ENCODE measurements at places on chromosomes 3 and 15.
A peak's percentile ranks its signal among the peaks of the same experiment; 100 is the strongest.

GRCh38 chr15:58438956-58439355 is 7.2 kb downstream of the LIPC start:
- DNase-seq, result no peak

GRCh38 chr3:85304360-85304964 is 345.7 kb downstream of the CADM2 start:
- no peak for DNase-seq

DNA sequence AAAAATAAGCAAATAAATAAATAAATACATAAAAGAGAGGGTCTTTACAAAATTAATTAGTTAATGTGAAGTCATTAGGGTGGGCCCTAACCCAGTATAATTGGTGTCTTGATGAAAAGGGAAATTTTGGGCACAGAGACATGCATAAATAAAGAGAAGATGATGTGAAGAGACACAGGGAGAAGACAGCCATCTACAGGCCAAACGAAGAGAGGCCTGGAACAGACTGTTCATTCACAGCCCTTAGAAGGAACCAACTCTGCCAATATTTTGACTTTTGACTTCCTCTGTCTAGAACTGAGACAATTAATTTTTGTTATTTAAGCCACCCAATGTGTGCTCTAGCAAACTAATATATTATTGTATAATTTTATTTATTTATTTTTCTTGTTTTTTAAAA is 29.6 kb upstream of the SELENOK start:
- no peak for DNase-seq

DNA sequence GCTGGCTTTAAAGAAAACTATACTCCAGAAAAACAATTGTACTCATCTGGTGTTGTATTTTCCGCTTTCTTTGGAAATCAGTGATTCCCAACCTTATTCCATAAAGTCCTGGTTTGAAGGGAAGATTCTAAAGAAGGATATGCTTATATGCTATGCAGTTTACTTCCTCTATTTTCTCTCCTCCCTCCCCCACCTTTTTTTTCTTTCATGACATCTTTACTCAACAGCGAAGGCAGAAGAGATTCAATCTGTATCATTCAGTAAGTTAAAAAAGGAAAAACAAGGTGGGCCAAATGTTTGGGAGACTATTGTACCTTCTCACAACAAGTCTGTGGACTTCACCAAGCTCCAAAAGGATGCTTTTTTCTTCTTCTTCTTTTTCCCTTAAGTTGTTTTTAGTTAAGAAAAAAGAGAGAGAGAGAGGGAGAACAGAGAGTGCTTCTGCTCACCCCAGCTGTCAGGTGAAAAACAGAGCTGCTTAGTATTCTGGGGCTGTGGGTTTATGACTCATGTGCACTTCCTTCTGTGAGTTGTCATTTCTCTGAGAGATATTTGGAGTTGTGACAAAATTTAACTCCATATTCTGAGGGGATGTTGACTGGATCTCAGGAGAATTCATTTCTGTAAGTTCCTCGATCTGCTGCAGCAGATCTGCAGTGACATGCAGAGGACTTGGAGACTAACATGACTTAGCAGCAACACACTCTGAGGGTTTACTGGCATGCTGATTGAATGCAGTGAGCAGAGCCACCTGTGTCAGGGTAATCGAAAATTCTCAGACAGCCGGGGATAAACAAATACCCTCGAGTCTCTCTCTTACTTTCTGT is 70.7 kb downstream of the SSR3 start:
- no peak for DNase-seq

DNA sequence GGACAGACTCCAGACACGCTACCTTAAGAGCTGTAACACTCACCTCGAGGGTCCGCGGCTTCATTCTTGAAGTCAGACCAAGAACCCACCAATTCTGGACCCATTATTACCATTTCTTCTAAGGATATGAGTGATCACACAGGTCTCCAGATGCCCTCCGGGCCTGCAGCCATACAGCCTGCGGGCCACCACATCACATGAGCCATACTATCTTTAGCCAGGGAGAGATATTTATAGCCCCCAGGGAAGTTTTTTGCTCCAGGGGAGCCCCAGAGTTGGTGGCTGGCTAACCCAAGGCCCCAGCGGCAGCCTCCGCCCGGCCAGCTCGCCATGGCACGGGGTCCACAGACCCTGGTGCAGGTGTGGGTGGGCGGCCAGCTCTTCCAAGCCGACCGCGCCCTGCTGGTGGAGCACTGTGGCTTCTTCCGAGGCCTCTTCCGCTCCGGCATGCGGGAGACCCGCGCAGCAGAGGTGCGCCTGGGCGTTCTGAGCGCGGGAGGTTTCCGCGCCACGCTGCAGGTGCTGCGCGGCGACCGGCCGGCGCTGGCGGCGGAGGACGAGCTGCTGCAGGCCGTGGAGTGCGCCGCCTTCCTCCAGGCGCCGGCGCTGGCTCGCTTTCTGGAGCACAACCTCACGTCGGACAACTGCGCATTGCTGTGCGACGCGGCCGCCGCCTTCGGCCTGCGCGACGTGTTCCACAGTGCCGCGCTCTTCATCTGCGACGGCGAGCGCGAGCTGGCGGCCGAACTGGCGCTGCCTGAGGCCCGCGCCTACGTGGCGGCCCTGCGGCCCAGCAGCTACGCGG is at the start of gene KBTBD13:
Gene KBTBD13, plus strand, starts transcription at position 261 of the 805 bp plus-strand sequence. Its CDS starts 70 bp downstream, at position 331.
- DNase-seq, result no peak

- no peak for DNase-seq
Observed at GRCh38 chr3:171875923-171876412, 32.8 kb downstream of the TMEM212 start.

DNA sequence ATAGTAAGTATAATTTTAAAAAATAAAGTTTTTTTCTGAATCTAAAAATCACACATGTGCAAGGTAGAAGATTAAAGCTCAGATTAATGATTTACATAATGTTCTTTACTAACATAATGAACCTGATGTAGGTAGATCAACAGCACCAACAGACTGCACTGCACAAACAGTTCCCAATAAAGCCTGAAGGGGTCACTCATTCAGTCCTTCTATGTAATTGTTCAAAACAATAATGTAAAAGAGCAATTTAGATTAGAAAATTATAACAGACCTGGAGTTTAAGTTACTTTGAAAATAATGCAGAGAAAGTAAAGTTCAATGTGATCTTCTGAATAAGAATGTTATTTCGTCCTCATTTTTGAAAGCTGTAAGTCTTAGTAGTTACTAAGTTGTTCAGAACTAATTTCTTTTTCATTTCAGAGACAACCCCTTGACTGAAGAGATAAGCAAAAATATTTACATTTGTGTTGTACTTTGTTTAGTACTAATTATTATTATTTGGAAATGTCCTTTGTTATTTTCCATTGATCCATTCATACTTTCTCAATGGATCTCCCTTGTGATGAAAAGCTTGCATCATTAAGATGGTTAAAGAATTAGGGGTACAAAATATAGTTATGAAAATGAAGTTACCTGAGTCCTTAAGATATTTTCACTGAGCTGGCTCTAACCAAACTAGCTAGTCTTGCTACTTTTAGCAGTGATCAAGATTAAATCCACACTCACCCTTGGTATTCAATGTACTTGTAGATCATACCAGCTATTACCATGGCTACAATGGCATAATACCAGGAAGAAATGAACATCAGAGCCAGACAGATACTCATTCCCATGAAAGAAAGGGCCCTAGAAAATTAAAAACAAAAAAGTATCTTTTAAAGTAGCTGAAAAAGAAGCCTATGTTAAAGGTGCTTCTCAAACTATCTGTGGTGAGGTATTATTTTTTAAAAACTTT is 16.8 kb downstream of the EMC4 start:
- DNase-seq, result no peak

- DNase-seq, result no peak
Observed at GRCh38 chr3:72628065-72628464, 220.2 kb downstream of the SHQ1 start.

DNA sequence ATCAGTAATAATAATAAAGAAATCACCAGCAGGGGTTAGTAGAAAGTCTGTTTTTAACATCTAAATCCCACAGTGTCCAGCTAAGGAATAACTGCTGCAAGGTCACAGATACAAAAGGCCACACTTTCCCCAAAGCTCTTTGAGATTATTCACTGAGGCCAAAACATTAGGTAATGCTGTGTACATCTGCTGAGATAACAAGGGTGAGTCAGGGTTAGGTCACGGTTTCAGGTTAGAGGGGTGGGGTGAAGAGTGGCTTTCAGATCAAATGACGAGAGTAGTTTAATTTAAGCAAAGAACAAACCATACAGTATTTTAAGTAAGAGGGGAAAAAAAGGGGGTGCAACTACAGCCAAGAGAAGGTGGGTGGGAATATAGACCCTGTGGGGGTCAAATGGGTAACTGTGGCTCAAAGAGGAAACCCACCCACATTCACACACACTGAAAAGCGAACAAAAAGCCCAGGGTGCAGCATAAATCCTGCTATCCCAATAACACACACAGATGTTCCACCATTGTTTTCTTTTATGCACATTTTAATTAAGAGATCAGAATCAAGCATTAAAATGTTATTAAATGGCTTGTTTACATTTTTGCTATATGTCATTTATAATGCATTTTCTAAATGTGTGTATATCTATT is 412.9 kb downstream of the TIGIT start:
- no peak for DNase-seq

GRCh38 chr3:30688776-30689641 is 82.6 kb downstream of the TGFBR2 start:
- DNase-seq, result no peak

DNA sequence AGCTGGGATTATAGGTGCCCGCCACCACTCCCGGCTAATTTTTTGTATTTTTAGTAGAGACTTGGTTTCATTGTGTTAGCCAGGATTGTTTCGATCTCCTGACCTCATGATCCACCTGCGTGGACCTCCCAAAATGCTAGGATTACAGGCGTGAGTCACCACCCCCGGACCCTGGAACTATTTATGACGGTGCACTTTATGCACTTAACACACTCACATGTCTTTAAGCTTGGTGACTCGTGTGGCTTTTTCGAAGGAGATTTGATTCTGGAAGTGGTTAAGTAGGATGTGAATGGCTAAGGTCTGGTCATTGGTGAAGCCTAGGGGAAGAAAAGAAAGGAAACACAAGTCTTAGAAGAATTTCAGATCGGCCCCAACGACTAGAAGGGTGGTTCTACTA is 20.3 kb downstream of the BBS4 start:
- DNase-seq, result no peak

GRCh38 chr15:74988007-74988800 is 7.2 kb upstream of the SCAMP5 start:
- no peak for DNase-seq

DNA sequence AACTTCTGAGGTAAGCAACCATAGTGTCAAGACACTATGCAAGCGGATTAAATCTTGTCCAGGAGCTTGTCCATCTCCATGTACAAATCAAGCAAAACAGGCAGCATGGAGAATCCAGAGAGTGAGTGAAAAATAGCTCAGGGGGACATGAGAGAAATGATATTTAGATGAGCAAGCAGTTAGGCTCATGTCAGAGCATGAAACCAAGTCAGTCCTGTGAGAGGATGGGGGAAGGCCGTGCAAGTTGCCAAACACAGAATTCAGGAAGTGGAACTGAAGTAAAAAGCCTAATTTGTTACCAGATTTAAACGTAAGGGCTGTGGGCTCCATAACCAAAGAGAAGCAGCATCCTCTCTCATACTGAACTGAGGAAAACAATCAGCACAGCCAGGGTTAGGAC is 995.9 kb downstream of the MCTP2 start:
- no peak for DNase-seq

- DNase-seq, result peak; percentile 94
Observed at GRCh38 chr3:23944861-23945662, at the start of gene NR1D2. TSS of gene NR1D2 (plus strand) at chr3:23945286. CDS start at chr3:23945579, 293 bp downstream.

GRCh38 chr3:23800731-23801130 is 5.0 kb upstream of the UBE2E1 start:
- DNase-seq, result no peak

DNA sequence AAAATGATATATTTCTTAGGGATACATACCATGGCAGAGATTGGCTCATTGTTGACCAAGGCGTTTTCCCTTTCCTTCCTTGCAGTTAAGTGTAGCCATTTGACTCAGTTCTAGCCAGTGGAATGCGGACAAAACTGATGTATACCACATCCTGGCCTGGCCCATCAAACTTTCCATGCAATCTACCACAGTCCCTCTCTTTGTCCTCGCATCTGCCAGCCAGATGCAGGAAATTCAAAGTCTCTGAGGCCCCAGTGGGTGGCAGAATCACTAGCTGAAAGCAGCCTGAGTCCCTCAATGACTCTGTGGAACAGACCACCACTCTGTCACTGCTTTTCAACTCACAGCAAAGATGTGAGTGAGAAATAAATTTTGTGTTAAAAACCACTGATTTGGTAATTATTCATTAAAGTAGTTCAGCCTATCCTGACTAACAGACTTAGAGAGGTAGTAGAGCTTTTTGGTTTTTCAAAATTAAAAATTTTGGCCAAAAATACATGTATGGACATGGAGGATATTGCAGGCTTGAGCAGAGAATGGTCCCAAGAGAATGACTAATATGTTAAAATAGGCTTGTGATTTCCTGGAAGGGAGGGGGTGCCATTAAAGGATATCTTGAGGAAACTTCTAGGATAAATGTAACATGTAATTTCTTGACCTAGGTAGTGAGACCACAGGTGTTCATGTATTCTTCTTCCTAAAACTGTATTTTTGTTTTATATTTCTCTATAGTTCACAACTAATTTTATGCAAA is 10.9 kb downstream of the LRRFIP2 start:
- DNase-seq, result no peak

DNA sequence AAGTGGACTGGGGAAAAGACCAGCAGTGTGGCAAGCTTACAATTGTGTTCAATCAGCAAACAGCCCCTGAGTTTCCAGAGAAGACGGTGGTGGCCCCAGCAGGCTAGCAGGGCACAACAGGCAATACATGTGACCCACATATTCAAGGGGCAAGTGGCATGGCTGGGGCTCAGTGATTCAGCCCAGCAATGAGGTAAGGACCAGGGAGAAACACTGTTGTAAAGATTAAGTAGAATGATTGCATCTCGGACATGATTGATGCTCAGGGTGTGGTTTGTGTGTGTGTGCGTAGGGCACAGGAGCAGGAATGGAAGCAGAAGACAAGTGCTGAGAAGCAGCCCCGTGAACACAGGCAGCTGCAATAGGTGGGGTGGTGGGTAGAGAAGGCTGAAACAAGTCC is 37.9 kb downstream of the KLHL6 start:
- no peak for DNase-seq

DNA sequence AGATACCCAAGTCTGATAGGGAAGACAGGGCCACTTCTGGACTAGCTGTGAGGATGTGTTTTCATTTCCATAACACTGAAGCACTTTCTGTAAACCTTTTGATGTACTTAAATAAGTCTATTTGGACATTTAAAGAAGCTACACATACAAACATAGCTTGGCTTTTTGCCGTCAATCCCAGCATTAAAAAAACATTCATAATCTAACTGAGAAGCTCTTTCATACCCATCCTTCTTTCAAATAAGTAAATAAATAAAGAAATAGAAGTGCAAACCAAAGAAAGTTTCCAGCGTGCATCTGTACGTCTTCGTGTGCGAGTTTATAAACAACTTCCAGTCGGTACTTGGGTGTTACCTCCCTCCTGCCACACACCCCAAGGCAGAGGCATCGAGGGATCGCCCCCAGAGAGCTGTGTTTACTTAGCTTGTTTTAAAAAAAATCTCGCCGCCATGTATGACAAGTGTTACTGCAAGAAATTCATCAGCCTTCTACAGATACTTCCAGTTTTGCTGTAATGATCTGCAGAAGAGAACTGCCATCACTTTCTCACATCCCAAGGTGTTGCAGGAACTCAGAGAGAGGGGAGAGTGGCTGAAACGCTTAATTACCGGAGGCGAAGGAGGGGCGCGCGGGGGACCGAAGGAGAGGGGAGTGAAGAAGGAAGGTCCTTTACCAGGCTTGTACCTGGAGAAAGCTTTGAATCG is 9.0 kb upstream of the MEIS2 start:
- no peak for DNase-seq
